ENCODE measurements at places on chromosomes 6 and 20. TPM values are rescaled to one million over a fixed set of nuclear protein-coding genes. Genes with fewer than 3 reads are reported as not detected.

RPL10A gene
- total RNA-seq: 1,562 TPM

SOX4 gene
- total RNA-seq: 12.1 TPM

LPIN3 gene
- 42.9 TPM for total RNA-seq

TAF4 gene
- 9.1 TPM for total RNA-seq

NKAIN4 gene
- not detected for total RNA-seq

OOEP gene
- total RNA-seq: not detected

PI3 gene
- 1.1 TPM for total RNA-seq

Measured in omental fat pad (tissue), 4 donors.